Breast epithelium (tissue), 4 donors: ENCODE measurements at places on chromosomes 11 and 22.
A peak's percentile ranks its signal among the peaks of the same experiment; 100 is the strongest.

DNA sequence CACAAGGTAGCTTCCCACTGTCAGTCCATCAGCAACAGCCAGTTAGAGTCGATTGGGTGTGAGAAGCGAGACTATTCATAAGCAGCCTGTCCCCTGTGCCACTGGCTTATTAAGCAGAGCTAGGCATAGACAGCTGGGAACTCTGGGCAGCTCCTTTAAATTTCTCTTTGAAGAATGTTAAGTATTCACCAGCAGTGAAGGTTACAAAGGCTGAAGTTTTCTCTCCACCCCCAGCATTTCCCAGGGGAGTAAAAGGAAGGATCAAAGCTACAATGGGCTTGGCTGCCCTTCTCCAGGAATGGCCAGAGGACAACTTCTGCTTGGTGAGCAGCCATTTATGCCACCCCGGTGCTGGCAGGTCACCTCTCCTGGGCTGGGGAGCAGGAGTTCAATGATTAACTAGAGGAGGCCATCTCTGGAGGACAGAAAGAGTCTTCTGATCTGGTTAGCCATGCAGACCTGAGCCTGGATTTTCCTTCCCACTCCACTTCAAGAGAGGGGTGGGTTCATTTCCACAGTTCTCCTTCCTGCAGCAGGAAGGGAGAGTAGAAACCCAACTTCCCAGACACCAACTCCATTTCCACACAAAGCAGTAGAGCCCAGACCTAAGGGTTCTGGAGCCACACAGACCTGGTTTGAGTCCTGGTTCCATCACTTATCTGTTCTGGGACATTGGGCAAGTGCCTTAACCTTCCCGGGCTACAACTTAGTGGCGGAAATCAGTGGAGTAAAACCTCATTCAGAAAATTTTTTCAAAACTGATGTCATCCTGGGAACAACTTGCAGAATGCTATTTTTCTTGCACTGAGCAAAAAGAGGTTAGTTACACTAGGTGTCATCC, 22.6 kb downstream of the POU2AF3 start:
- peak; percentile 42 for DNase-seq

GRCh38 chr11:26779074-26779865, 57.4 kb upstream of the SLC5A12 start:
- no peak for DNase-seq

DNA sequence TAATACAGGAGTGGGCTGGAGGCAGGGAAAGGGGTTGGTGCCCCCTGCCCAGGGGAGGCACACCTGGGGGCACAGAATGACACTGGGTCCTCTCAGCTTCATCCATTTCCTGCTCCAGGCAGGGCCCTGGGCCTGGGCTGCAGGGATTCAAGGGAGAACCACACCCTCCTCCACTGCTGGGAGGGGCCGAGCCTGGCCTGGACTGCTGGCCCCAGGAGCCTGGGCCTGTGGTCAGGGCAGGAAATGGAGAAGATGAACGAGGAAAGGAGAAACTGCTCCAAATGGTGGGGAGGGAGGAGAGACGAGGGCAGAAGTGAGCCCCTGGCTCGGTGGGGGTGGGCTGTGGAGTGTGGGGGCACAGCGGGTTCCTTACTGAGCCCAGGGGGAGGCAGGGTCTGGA, 38.1 kb upstream of the KCNQ1OT1 start:
- DNase-seq, result no peak

DNA sequence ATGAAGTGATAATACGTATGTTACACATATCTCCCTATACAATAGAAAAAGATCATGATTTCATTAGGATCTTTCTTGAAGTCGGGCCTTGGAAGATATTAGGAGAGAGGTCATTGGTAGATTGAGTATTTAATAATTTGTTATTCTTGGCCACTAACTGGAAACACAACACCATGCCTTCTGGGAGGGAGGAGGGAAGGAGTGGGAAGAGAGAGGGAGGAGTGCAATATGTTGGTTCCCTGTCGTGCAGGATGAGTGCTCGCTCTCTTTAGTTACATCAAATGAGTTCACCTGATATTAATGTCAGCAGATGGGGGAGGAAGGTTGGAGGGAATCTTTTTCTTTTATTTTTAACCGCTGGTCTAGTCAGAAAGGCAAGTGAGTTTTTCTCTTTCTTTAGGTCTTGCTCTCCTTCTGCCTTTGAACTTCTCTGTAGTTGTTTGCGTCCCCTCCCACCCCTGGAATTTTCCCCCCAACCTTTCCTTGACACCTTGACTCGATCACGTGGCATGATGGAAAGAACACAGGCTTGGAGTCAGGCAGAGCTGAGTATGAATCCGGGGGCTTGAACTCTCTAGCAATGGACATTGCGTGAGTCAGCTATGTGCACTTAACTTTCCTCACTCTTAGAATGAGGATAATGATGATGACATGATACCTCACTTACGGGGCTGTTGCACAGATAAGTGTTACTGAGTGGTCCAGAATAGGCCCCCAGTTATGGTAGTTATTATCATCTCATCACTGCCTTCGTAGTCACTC, 6.2 kb downstream of the ADAMTS15 start:
- no peak for DNase-seq
